ENCODE measurements at places on chromosomes 6 and 20. TPM values are rescaled to one million over a fixed set of nuclear protein-coding genes. Genes with fewer than 3 reads are reported as not detected.

DNA sequence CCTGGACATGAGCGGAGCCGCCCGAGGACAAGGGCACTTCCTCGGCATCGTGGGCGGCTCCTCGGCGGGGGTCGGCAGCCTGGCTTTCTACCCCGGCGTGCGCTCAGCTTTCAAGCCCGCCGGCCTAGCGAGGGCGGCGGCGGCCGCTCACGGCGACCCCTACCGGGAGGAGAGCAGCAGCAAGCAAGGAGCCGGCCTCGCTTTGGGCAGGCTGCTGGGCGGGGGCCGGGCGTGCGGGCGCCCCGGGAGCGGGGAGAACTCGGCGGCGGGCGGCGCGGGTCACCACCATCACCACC, 6.7 kb downstream of the PRDM13 start:
- H3K27ac ChIP-seq, result no peak overlapping the region
- no peak for DNase-seq
- H3K4me1 ChIP-seq, result peaks cover 18% of the 10 kb centered on the region
- no peaks in the 10 kb centered on the region for H3K36me3 ChIP-seq
- peaks cover 97% of the 10 kb centered on the region for H3K27me3 ChIP-seq
- peak overlapping the region; percentile 25 for H3K4me3 ChIP-seq

Gene NFATC2
- not detected for total RNA-seq

- peaks cover 15% of the 10 kb centered on the region for H3K4me1 ChIP-seq
- no peaks in the 10 kb centered on the region for H3K36me3 ChIP-seq
- no peak for DNase-seq
- no peaks in the 10 kb centered on the region for H3K27me3 ChIP-seq
Observed at GRCh38 chr6:43878823-43879495, 108.9 kb downstream of the VEGFA start.

DNA sequence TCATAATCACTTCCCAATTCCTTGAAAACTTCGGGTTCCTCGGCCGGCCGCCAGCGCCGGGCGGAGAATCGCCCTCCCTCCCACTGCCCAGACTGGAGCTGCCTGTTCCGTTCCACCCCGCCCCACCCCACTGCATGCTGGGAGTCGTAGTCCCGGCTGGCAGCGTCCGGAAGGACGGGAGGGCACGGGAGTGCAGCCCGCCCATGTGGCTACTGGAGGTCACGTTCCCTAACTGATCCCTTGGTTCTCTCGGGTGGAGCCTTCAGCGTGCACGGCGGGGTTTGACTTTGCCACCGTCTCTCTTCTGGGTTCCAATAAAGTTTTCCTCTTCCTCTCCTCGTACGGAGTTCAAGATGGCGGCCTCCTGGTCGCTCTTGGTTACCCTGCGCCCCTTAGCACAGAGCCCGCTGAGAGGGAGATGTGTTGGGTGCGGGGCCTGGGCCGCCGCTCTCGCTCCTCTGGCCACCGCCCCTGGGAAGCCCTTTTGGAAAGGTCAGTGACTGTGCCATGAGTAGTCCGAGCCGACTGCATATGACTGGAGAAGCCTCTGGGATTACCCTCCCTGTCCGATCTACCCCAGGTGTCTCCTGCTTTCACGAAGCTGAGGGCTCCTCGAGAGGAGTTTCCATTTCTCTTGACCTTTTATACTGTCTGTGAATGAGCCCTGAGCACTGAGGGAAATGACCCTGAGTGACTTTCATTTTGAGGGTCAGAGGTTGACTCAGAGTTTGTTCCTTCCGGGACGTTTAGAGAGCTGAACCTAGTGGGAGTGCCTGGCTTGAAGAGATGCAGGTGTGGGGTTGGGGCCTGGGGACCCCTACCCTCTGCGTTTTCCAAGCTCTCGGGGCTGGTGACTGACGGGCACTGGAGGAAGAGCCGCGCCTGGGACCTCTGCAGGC, at the start of gene AFG1L:
AFG1L (plus strand) TSS at position 328 of the 899 bp plus-strand sequence; CDS start at position 354, 26 bp downstream.
- H3K4me1 ChIP-seq, result peaks cover 4% of the 10 kb centered on the region
- H3K36me3 ChIP-seq, result no peaks in the 10 kb centered on the region
- no peaks in the 10 kb centered on the region for H3K27me3 ChIP-seq
- H3K4me3 ChIP-seq, result peak within 1 kb of the TSS; percentile 67

- DNase-seq, result no peak
- H3K36me3 ChIP-seq, result no peaks in the 10 kb centered on the region
- H3K4me1 ChIP-seq, result no peaks in the 10 kb centered on the region
- H3K4me3 ChIP-seq, result no peak overlapping the region
Observed at GRCh38 chr6:32483968-32484613, 44.4 kb downstream of the HLA-DRA start.

DNA sequence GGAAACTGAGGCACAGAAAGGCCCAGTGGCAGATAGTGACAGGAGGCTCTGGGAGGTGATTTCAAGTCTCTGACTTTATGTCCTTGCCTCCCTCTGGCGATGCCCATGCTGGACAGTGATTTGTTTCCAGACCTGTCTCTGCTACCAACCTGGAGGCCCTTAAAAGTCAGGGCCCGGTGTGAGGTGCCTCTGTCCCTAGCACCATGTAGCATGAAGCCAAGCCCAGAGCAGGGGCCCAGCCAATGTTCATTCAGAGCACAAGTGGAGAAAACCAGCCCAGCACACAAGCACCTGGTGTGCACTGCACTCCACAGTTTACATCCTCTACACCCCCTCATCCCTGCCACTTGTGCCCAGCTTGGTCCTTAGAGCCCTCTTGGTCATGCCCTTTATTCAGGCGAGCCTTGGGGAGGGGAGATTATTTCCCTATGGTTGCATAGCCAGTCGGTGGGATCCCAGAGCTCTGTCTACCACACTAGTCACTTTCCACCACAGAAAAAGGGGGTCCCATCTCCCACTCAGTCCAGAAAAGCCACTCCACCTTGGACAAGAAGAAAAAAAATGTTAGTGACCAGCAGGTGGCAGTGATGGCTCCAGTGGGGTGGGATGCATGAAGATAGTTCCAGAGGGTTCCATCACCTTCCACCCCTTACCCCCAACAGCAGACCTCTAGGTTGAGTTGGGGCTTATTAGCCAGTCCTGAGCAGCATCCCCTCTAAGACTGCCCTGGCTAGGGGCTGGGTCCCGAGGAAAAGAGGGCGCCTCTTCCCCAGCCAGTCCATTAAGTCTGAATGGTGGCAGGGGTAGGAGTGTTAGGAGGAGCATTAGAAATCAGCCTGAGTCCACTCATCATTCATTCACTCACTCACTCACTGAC, 30.9 kb downstream of the KIAA1755 start:
- H3K27me3 ChIP-seq, result no peaks in the 10 kb centered on the region
- peak; percentile 57 for DNase-seq
- no peaks in the 10 kb centered on the region for H3K4me1 ChIP-seq
- no peak overlapping the region for H3K4me3 ChIP-seq
- H3K36me3 ChIP-seq, result no peaks in the 10 kb centered on the region

DNA sequence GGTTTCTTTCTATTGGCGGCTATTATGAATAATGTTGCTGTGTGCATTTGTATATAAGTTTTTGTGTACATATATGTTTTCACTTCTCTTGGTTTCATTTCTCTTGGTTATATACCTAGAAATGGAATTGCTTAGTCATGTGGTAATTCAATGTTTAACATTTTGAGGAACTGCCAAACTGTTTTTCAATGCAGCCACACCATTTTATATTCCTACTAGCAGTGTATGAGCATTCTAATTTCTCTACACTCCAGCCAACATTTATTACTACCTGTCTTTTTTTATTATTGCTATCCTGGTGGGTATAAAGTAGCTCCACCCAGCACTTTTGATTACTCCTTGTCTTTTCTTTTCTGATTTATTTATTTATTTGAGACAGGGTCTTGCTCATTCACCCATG, 54.8 kb downstream of the PHACTR2 start:
- H3K36me3 ChIP-seq, result no peaks in the 10 kb centered on the region
- no peak overlapping the region for H3K4me3 ChIP-seq
- H3K27ac ChIP-seq, result no peak overlapping the region
- no peaks in the 10 kb centered on the region for H3K4me1 ChIP-seq
- H3K27me3 ChIP-seq, result no peaks in the 10 kb centered on the region

- H3K27me3 ChIP-seq, result no peaks in the 10 kb centered on the region
- H3K4me3 ChIP-seq, result no peak overlapping the region
- DNase-seq, result no peak
- H3K4me1 ChIP-seq, result peaks cover 8% of the 10 kb centered on the region
- peaks cover 18% of the 10 kb centered on the region for H3K36me3 ChIP-seq
Observed at GRCh38 chr6:158686791-158687381, 37.0 kb downstream of the SYTL3 start.

Gene TOMM34
- 20.3 TPM for total RNA-seq

DNA sequence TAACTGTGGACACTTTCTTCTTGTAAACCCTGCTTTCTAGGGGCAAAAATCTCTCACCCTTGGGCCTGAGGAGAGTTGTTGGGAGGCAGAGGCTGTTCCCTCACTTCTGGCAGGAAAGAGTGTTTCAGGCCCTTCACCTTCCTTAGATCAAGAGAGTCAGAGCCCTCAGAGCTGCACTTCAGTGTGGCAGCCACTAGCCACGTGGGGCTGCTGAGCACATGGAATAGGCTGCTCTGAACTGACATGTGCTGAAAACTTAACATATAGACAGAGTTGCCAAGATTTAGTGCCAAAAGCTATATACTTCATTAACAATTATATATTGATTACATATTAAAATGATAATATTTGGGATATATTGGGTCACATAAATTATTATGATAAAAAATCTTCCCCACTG, 4.4 kb upstream of the LMBRD1 start:
- no peak for DNase-seq
- H3K27ac ChIP-seq, result no peak overlapping the region
- peaks cover 4% of the 10 kb centered on the region for H3K4me1 ChIP-seq
- H3K27me3 ChIP-seq, result 0 out of 2 replicates have a peak, but pooled peaks cover 5% of the 10 kb centered on the region

- no peaks in the 10 kb centered on the region for H3K4me1 ChIP-seq
Observed at GRCh38 chr6:168343239-168344150, 23.9 kb upstream of the DACT2 start.

DNA sequence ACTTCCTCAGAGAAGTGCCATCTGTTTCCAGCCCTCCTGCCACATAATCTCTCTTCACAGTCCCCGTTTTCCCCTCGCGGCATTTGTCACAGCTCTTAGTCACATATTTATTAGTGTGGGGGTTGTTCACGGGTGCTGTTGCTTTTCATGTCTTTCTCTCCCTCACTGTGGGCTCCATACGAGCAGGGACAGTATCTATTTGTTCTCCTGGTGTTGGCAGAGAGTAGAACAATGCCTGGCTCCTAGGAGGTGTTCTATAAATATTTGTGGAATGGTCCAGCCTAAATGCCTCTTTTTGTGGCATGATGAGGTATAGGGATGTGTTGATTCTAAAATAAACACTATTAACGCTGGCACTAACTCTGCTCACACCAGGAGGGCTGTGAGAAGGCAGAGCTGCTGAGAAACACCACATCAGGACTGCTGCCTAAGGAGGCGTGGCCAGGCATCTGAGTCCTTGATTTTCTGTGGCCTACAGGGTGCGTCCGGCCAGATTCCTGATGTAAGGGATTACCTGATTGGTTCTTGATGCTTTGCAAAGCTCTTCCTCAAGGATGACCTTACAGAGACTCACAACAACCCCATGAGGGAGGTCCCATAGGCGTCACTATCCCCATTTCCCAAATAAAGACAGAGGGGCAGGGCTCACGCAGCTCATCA, 219.8 kb upstream of the ARID1B start:
- no peak overlapping the region for H3K4me3 ChIP-seq
- H3K36me3 ChIP-seq, result no peaks in the 10 kb centered on the region
- peak; percentile 27 for DNase-seq
- no peaks in the 10 kb centered on the region for H3K4me1 ChIP-seq
- no peak overlapping the region for H3K27ac ChIP-seq

Gene PLN
- total RNA-seq, result not detected

GRCh38 chr20:3811467-3812258, 8.7 kb upstream of the AP5S1 start:
- peaks cover under 1% of the 10 kb centered on the region for H3K36me3 ChIP-seq
- peaks cover 42% of the 10 kb centered on the region for H3K4me1 ChIP-seq
- DNase-seq, result peak; percentile 100
- peak overlapping the region; percentile 87 for H3K27ac ChIP-seq
